ENCODE measurements at places on chromosomes 3 and 15.

DNA sequence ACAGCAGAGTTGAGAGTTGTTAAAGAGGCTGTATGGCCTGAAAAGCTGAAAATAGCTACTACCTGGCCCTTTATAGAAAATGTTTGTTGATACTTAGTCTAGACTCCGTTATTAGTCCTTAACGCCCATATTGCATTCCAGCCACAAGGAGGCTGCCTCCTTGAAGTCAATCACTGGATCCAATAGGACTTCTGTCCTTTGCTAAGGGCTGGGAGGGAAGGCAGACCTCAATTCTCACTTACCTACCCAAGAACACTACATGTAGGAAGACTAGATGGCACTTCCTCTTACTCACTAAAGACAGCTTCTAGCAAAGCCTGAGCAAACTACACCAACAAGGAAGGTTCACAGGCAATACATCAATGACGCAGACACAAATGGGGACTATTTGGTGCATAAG is 139.5 kb upstream of the HACD2 start:
- no peak for DNase-seq

- no peak for DNase-seq
Measured at GRCh38 chr3:71659864-71660591, 65.2 kb downstream of the EIF4E3 start.

DNA sequence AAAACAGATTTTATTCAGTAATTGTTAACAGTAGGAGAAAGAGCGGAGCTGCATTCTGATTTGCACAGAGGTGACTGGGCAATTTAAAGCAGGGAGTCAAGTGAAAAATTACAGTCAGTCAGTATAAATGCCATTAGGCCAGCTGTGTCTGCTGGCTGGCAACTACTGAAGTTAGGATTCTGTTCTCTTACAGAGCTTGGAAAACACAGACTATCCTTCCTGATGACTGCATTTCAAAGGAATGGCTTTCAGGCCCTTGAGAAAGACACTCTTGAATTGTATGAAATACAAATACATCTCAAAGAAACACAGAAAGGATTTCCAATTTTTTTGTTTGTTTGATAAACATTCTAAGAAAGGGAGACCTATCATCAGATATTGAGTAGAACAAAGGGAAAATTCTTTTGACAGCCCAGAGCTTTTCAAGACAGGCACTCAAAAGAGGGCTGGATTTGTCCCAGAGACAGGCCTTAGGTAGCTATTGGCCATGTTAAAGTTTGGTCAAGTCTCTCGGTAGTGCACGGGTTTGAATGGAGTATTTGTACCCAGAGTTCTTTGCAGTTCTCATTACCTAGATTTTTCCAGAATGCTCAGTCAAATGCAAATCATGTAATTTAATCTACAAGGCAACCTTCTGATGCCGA is 551.2 kb upstream of the CCDC54 start:
- no peak for DNase-seq

- DNase-seq = no peak
Measured at GRCh38 chr15:65085990-65086679, 9.6 kb downstream of the KBTBD13 start.

GRCh38 chr15:82649226-82649999 is 2.2 kb upstream of the CPEB1 start:
- no peak for DNase-seq

GRCh38 chr15:84702961-84703482 is 12.9 kb downstream of the SEC11A start:
- DNase-seq = no peak

DNA sequence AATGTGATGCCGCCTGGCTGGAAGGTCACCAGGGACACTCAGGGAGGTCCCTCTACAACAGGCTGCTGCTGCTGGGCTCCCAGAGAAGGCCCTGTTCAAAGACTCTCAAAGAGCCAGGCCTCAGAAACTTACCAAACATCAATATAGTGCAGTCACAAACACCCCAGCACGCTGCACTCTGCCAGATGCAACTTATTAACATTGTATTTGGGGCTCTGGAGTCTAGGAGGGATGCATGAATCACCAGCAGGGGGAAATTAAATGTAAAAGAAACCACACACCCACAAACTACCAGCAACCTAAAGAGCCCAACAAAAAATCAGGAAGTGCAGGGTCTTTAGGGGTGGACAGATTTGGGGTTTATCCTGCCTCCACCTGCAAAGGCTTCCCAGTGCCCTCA is 74.6 kb upstream of the SPATA12 start:
- DNase-seq = no peak

- no peak for DNase-seq
Measured at GRCh38 chr3:65851827-65852226, 186.9 kb downstream of the MAGI1 start.

DNA sequence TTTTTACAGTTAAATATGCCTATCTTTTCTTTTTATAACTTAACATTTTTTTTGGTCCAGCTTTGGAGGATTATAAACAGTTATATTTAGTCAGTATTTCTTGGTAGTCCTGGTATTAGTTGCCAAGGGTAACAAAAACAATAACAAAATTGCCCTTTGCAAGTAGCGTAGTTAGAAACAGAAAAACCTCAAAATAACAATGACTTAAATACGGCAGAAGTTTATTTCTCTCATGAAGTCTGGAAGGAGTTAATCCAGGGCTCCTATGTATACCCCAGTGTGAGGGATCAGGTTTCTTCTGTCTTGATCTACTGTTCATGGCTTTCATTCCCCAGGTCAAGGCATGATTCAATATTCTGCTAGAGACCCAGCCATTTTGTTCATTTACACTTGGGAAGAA is 14.1 kb upstream of the MYH15 start:
- no peak for DNase-seq

Measured in effector CD4-positive, alpha-beta T cell (primary cell).